ENCODE measurements at places on chromosomes 13 and 19. TPM values are rescaled to one million over a fixed set of nuclear protein-coding genes. Genes with fewer than 3 reads are reported as not detected.

PRSS57 gene
- total RNA-seq = 0.17 TPM

KLK3 gene
- total RNA-seq = not detected

SPACA4 gene
- not detected for total RNA-seq

PRODH2 gene
- not detected for total RNA-seq

PGLYRP1 gene
- not detected for total RNA-seq

IGFL3 gene
- total RNA-seq = not detected

CEACAM6 gene
- total RNA-seq = not detected

Data from smooth muscle cell of trachea (primary cell).